ENCODE measurements at places on chromosomes 12 and 14.

DNA sequence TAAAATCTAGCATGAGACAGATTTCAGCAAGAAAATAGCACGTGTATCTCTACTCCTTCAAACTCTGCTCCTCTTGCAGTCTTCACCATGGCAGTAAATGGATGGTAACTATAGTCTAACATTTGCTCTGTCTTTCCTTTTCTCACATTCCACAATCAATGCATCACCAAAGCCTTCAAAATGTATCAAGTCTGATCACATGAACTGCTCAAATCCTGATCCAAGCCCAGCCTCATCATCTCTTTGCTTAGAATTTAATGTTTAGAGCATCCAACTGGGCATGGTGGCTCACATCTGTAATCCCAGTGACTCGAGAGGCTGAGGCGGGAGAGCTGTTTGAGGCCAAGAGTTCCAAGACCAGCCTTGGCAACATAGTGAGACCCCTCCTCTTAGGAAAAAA is 45.9 kb downstream of the CDK17 start:
- no peak for DNase-seq

DNA sequence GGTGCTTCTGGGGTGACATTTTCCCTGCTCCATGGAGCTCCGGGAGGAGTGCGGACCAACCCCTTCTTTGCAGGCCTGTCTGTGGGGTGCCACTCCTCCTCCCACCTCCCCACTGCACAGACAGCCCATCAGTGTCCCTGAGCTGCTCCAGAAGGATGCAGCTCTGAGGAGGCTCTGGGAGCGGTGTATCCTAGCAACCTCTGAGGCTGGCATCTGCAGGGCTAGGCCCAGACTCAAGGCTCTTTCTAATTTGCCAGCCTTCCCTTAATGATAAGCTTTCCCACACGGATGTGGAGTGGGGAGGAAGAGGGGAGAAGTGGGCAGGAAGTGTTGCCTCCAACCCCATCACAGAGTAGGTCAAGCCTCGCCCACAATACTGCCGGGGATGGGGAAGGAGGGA is 59.7 kb downstream of the CALM1 start:
- DNase-seq = no peak

GRCh38 chr12:41605545-41606305 is 417.6 kb downstream of the PDZRN4 start:
- DNase-seq = no peak

DNA sequence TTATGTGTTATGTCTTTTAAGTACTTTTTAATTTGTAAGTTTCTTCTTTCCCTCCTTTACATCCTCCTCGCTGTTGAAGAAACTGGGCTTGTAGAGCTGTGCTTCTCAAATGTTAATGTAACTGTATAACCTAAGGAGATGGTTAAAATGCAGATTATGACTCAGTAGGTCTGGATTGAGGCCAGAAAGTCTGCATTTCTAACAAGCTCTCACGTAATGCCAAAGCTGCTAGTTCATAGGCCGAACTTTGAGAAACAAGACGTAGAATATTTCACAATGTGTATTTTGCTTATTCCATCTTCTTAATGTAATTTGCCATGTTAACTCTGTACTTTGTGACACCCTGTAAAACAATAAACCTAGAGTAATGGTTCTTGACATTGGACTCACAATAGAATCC is 193.3 kb upstream of the SYT1 start:
- DNase-seq = no peak

DNA sequence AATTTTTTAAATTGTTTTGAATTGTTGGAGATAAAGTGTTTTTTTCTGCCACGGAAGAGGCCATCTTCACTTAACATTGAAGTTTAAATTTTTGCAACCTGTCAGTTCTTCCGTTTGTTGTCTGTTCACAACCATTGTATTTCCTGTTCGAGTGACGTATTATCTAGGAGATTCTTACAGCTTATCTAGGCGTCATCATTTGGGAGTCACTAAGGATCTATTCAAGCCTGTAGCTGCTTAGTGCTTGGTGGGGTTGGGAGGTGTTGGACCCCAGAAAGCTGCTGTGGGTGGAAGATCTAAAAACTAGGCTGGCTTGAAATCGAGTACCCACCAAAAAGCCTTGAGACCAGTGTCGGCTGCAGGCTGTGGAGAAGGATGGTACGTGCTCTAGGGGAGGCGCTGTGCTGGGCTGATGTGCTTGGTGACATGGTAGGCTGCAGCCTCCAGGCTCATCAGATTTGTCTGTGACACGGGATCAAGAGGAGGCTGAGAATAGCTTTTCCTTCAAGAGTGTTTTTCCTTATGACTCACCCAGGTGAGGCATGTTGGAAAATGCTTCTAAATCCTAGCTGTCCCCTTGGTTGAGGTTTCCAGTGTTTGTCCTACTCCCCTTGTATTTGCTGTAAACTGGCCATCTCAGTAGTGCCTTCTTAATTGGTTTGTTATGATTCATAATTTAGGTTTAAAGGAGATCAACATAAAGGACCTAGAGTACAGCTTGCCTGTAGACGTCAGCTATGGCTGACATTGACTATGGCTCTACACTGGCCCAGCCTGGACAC is 57.8 kb downstream of the ATG14 start:
- no peak for DNase-seq

- DNase-seq = no peak
Measured at GRCh38 chr12:50090391-50090790, 5.2 kb downstream of the SMARCD1 start.

- DNase-seq = no peak
Measured at GRCh38 chr12:7695237-7695560, 376 bp downstream of the GDF3 start.

GRCh38 chr12:92558806-92559205 is 144.0 kb upstream of the PLEKHG7 start:
- DNase-seq = no peak

DNA sequence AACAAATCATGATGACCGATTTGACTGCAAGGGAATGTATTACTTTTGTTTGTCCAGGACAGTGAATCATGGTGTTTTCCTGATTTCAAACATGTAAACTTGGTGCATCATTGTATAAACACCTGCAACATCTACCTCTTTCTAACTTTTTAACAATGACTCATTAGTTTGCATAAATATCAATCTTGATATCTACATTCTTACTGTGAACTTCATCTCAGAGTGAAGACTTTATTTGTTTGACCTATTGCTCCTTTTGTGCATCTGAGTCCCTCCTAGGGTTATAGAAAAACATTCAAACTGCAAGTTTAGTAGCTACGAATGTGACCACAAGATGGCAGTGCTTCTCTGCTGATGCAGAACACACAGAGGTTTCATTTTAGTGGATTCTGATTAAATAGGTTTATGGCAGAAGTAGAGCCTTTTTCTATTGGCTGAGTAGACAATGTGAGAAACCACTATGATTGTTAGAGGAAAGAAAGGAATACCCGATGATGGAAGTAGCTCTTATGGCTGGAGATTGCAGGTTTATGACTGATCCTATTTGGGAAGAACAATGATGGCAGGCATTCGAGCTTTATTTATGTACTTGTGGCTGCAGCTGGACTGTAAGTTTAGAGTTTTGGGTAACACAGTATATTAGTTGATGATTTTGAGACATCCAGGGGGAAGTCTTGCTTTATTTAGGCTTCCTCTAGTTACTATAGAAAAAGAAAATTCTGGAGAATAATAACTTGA is 244.2 kb upstream of the OR4E1 start:
- DNase-seq = peak; percentile 35

- no peak for DNase-seq
Measured at GRCh38 chr12:27081668-27082111, 688 bp downstream of the C12orf71 start.

DNA sequence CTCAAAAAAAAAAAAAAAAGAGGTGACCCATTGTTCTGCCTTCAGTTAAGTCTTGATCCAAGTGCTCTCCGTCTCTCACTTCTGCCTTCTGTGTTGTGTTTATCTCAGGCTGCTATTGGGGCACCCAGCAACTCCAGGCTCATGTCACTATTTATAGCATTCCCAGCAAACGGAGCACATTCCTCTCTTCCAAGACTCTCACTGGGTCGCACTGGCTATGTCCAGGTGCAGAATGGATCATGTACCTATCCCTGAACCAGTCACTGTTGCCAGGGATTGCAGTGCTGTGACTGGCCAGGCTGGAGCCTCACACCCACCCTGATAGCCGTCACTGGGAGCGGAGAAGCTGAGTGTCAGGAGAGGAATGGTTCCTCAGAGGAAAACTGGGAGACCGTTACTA is 31.2 kb downstream of the RHOF start:
- no peak for DNase-seq

DNA sequence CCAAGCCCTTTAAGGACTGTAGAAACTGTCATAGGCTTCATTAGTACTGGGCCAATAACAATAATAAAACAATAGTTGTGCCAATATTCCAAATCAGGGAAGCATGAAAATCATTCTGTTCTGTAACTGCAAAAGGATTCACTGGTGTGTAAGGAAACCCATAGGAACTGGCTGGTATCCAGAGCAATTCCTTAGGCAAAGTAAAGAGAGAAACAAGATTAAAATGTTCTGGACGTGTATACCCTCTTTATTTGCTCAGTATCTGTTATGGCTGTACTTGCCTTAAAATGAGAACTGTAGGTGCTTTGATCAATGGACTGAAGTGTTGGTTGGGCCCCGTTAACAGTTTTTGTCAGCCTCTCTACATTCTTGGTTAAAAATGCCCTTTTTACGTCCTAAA is 72.4 kb upstream of the STAC3 start:
- no peak for DNase-seq

DNA sequence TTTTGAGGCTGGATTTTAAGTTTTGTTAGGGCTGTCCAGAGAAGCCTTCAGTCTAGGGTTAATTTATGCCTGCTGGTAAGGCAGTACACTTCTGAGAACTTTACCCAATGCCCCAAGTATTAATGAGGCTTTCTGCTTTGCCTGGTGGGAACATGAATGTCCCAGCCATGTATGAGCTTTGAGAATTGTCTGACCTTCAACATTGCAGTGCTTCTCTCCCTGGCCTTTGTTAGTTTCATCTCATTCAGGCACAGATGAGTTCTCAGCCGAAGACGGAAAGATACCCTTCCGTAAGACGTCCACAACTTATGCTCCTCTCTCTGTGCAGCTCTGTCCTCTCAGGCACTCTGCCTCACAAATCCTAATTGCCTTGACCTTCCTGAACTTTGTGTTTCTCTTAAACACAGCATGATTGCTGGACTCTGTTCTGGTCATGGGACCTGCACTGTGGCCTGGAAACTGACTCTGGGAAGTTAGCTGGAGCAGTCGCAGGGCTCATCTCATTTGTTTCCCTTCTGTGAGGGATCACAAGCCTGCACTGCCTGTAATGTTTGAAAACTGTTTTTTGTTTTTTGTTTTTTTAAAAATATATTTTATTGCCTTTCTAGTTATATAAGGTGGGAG is 15.7 kb downstream of the CHPT1 start:
- DNase-seq = no peak

- DNase-seq = no peak
Measured at GRCh38 chr12:51702587-51702986, 111.6 kb downstream of the SCN8A start.

DNA sequence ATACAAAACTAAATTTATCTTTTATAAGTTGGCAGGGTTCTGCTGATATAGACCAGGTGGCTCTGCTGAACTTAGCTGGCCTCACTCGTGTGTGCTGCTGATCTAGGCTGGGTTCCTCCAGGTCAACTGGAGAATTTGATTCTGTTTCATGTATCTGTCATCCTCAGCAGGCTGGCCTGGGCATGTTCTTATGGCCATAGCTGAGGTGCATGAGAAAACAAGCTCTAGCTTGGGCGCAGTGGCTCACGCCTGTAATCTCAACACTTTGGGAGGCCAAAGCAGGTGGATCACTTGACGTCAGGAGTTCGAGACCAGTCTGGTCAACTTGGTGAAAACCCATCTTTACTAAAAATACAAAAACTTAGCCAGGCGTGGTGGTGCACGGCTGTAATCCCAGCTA is 24.3 kb upstream of the BCL2L14 start:
- DNase-seq = no peak

DNA sequence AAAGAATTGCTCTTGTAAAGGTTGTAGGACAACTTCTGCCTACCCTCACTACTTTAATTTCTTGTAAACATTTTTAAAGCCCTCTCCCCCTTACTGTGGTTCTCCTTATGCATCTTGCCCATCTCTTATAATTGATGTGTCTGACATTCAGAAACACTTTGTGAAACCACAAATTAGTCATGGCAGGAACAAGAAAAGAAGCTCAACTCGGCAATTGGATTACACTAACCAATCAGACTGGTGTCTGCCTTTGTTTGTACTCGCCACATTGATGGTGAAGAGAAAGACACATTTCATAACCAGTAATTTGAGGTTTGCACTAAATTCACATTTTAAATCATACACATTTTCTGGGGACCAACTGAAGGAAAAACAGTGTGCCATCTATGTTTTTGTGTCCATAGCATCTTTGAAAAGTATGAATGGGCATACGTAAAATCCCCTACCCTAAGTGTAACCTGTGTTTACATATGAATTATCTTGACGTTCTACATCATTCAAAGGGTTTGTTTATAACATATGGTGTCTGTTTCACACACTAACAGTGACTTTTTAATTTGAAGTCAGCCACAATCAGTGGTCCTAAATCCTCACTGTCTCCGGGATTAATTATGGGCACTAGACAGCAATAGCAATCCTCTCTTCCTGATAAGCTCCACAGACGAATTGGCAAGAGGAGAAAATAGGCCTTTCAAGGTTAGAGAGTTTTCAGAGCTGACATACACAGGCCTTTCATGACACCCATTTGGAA is 49.9 kb downstream of the OTX2 start:
- no peak for DNase-seq

DNA sequence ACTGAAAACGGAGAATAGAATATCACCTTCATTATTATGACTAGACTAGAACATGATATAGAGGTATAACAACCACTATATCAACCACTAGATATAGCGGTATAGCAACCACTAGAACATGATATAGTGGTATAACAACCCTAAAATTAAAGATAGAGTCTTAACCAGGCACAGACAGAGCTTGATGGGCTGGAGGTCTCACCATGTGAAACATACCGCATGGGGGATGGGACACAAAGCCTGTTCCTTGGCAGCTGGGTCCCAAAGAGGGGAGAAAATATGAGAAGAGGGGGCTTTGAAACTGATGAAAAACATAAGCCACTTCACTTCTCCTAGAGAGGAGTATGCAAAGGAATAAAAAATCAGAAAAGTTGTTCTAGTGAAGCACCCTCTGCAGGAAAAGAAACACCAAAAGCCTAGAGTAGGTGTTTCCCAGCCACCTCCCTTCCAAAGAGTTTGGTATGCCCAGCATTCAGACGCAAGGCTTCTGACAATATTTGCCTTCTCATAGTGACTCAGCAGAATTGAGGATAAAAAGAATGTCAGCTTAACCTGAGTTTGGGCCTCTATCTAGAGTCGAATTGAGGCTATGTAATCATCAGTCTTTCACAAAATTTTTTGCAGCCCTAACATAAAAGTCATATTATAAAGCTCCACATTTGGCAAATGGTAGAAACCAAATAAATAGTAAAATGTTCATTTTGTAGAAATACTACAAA is 316.4 kb downstream of the NOVA1 start:
- no peak for DNase-seq

GRCh38 chr12:106328735-106329134 is 26.2 kb downstream of the TCP11L2 start:
- DNase-seq = no peak

- no peak for DNase-seq
Measured at GRCh38 chr12:23921099-23921856, 28.2 kb downstream of the SOX5 start.

Measured in NCI-H1105 (cell line).